Stimulated activated CD8-positive, alpha-beta memory T cell treated with anti-CD3 and anti-CD28 coated beads, Interleukin-2, amount 100 ng/mL, for 48 hours (primary cell): ENCODE measurements at places on chromosomes 5 and 9.

DNA sequence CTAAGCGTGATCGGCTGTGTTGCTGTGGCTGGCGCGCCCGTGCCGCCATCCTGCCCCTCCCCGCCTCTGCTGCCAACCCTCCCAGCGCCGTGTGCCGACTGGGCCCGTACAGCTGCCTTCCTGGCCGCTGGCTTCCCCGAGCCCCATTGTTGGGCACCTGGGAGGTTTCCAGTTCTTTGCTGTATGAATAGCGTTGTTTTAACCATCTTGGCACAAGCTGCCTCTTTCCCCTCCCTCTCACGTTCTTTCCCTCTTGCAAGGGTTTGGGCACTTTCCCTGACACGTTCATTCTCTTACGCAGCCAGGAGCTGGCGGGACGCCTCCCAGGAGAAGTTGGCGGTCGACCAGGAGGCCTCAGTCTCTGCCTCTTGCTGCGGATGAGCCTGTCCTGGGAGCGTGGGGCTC lies 43.1 kb upstream of the RXRA start:
- no peak for DNase-seq

DNA sequence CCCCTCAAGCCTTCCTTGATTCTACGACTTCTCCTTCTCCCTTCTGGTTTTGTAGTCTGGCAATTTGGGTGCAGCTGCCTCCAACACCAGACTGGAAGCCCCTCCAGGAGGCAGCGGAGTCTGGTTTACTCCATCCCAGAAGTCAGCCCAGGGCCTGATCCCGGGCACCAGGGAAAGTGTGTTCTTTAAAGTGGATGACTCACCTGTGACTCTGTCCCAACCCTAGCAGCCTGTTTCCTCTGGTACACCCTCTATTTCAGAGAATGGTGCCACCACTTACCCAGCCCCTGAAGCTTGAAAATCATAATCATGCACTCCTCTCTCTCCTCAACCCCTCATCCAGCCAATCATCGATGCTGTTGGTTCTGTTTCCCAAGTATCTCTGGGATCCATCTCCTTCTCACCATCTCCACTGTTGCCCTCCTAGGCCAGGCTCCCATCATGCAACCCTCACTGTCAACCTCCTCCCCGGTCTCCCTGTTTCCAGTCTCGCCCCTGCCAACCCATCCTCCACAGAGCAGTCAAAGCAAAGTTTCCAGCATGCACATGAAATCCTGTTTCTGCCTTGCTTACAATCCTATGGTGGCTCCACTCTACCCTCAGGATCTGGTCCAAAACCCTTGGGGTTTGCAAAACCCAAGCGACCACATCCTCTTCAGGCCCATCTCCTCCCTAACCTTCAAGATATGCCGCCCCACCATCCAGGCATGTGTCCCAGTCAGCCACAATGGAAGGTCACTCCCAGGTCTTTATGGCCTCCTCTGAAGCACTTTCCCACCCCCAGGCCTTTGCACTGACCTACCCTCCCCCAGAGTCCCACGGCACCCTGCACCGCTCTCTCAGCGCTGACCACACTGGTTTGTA lies 10.5 kb downstream of the LHX6 start:
- DNase-seq, result no peak

- no peak for DNase-seq
Observed at GRCh38 chr5:74587300-74587699, 53.2 kb downstream of the ENC1 start.

DNA sequence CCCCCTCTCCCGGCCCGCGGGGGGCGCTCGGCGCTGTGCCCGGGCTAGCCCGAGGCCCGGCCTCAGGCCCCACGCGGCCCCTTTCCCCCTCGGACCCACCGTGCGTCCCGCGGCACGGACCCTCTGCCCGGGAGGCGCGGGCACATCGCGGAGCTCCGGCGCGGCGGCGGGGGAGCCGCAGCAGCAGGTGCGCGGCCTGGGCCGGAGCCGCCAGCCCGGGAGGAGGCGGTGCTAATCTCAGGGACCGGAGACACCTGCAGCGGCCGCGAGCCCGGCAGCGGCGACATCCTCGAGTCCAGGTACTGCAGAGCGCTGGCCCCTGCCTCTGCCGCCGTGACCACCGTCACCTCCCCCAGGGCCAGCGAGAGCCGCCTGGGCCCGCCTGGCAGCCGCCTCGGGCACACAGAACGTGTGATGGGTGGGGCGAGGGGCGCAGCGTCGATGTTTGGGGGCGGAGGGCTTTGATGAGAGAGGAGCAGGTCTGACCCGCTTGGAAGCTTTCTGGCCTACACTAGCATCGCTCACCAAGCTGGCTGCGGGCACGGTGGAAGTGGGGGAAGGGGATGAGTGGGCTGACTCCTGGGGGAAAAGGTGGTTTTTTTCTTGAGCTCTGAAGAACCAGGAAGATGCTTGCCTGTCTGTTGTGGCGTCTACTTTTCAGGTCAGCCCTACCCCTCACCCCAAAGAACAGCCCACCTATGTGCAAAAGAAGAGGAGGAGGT lies 524 bp downstream of the CYFIP2 start:
- DNase-seq, result no peak

DNA sequence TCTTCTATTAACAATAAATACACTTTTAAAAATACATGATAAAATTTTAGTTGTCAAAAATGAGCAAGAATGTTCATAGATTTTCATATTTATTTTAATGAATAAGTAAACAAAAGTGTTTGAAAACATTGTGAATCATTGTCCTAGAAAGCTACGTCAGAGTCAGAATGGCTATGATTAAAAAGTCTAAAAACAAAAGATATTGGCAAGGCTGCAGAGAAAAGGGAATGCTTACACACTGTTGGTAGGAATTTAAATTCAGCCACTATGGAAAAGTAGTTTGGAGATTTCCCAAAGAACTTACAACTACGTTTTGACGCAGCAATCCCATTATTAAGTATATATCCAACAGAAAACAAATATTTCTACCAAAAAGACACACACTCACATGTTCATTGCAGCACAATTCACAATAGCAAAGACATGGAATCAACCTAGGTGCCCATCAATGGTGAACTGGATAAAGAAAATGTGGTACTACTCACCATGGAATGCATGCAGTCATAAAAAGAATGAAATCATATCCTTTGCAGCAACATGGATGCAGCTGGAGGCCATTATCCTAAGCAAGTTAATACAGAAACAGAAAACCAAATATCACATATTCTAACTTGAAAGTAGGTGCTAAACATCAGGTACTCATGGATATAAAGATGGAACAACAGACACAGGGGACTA lies 49.2 kb upstream of the FBXL17 start:
- no peak for DNase-seq

- DNase-seq, result no peak
Observed at GRCh38 chr9:4235420-4235819, 64.4 kb downstream of the GLIS3 start.

- DNase-seq, result no peak
Observed at GRCh38 chr5:9456435-9457042, 89.3 kb downstream of the SEMA5A start.

- DNase-seq, result no peak
Observed at GRCh38 chr5:6636293-6636692, 3.1 kb downstream of the SRD5A1 start.

DNA sequence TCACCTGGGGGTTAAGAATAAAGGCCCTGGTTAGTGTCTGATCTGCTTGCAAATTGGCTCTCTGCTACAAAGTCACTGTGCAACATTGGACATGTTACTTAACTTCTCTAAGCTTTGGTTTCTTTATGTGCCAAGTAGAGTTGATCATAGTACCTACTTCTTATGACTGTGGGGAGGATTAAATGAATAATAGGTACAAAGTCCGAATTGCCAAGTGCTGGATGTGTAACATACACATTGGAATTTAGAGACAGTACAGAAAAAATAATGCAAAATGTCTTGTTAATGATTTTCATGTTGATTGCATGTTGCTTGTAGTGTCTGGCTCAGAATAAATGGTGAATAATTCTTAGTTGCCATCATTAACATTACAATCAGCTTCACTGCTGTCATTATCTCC lies 2.2 kb downstream of the DOCK8 start:
- DNase-seq, result no peak

GRCh38 chr9:36598273-36598672 lies 25.6 kb downstream of the MELK start:
- DNase-seq, result no peak

GRCh38 chr5:123514615-123515355 lies 2.8 kb downstream of the CSNK1G3 start:
- DNase-seq, result no peak

DNA sequence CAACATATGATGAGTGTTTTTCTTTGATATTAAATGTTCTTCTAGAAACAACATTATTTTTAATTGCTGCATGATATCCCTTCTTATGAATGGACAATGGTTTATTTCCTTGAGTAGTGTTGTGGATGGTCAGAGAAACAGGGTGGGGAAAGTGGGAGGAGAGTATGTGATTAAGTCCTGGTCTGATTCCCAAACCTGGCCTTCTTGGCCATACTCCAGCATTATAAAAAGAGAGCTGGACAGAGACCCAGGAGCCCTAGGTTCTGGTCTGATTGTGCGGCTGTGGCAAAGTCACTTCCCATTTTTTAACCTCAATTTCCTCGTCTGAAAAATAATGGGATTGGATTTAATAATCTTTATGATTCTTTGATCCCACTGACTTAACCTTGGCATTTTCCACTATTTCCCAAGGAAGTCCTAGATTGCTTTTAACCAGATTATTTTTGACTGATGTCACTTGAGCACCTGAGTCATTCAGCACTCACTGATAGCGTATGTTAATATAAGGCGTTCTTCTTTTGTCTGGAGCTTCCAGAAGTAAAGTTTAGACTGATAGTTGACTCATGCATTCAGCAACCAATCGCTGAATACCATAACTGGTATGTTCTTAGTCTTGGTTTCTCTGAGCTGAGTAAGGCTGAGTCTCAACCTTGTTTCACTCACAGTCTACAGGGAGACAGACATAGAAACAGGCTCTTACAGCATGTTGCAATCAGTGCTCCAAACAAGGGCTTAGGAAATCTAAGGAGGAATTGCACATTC lies 26.2 kb downstream of the OSMR start:
- DNase-seq, result no peak

DNA sequence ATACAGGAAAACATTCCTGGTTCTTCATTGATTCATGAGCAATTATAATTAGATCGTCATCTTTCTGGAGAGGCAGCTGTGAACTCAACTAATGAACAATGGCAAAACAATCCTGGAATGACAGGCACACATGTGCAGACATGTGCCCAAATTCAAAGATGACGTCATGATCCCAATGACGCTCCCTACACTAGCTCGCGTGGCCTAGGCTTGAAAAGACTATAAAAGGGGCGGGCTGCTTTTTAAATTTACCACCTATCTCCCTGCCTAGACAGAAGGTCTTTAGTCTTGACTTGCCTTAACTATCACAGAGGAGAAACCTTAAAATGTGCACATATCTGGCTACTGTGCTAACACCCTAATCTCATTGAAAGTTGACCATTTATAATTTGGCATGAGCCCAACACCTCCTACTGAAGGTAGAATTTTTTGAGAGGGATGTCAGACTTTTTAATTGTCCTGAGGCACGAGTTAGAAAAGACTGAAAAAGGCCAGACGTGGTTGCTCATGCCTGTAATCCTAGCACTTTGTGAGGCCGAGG lies 88.2 kb downstream of the PRRT1B start:
- DNase-seq, result no peak

- DNase-seq, result no peak
Observed at GRCh38 chr5:107815109-107815508, 144.4 kb upstream of the EFNA5 start.

DNA sequence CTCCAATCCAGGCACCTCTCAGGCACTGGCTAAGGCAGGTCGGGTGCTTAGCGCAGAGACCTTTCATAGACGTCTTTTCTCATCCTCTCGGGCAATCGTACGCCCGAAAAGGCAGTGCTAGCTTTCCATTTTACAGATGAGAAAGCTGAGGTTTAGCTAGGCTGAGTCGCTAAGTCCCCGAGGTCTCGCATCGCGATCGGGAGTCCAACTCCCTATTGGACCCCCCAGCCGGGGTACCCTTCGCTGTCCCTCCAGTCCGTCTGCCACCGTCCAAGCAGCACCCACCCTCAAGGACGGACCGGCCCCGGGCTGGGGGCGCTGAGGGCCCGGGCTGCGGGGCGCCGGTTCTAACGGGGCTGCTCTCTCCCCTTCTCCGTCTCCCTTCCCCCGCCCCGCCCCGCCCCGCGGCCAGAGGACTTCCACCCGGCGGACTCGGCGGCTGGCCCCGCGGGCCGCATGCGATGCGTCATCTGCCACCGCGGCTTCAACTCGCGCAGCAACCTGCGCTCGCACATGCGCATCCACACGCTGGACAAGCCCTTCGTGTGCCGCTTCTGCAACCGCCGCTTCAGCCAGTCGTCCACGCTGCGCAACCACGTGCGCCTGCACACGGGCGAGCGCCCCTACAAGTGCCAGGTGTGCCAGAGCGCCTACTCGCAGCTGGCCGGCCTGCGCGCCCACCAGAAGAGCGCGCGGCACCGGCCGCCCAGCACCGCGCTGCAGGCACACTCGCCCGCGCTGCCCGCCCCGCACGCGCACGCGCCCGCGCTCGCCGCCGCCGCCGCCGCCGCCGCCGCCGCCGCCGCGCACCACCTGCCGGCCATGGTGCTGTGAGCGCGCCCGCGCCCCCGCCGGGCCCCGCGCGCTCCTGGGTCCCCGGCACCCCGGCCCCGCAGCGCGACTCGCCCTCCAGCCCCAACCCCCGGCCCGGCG lies 12.5 kb upstream of the EXOSC2 start:
- DNase-seq, result peak; percentile 55

DNA sequence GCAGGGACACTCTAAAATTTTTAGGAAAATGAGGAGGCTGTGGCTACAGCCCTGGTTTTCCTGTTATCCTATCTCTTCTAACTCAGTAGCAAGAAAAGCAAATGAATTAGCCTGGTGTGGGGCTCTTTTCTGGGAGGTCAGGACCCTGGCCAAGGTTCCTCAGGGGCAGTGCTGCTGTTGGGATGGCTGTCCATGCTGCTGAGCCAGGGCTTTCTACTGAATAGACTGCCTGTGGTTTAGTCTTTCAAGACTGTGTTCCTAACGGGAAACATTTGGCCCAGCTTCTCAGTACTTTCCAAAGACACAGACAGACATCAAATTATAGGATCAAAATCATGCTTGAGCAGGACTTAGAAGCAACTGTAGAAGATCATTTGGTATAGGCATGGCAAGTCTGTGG lies 18.1 kb downstream of the TNC start:
- no peak for DNase-seq

DNA sequence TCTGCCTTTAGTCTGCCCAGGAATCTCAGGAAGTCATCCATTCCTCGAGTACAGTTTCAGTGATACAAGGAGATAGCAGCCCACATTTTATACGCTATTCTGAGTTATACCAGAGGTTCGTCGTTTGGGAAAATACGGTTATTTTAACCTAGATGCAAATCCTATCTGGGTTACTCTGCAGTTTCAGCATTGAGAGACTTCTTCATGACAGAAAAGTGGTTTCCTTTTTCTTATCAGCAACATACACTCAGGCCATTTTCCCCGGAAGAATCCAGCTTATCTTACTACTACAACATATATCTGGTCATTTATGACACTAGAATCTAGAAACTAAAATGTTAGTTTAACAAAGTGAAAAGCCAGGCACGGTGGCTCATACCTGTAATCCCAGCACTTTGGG lies 83.4 kb upstream of the IQGAP2 start:
- no peak for DNase-seq
